ENCODE measurements at places on chromosomes 12 and 14. TPM values are rescaled to one million over a fixed set of nuclear protein-coding genes. Genes with fewer than 3 reads are reported as not detected.

The FAM181A gene
- total RNA-seq: not detected

The IKBIP gene
- 62.7 TPM for total RNA-seq

The CCDC175 gene
- not detected for total RNA-seq

The SYNE3 gene
- 0.93 TPM for total RNA-seq

The RIMBP2 gene
- 0.08 TPM for total RNA-seq

The LIN7A gene
- total RNA-seq: 0.62 TPM
